ENCODE measurements at places on chromosomes 16 and 17. TPM values are rescaled to one million over a fixed set of nuclear protein-coding genes. Genes with fewer than 3 reads are reported as not detected.

DNA sequence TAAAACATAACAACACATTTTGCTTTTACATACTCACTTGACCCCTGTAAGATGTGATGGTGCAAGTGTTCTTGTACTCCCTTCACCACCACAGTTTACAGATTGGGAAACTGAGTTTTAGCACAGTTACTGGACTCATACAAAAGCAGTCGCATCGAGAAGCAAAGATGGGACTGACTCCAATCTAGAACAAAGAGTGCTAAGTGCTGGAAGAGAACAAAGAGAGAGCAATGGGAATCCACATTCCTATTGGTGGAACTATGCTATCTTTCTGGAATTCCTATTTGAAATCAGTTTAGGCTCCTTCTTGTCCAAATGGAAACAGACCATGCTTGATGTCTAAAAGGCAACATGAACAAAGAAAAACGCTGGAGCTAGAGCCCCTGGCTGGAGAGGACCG, 9.1 kb downstream of the TOM1L2 start:
- no peaks in the 10 kb centered on the region for H3K36me3 ChIP-seq
- DNase-seq, result no peak
- H3K4me1 ChIP-seq, result peaks cover 34% of the 10 kb centered on the region
- no peaks in the 10 kb centered on the region for H3K27me3 ChIP-seq

DNA sequence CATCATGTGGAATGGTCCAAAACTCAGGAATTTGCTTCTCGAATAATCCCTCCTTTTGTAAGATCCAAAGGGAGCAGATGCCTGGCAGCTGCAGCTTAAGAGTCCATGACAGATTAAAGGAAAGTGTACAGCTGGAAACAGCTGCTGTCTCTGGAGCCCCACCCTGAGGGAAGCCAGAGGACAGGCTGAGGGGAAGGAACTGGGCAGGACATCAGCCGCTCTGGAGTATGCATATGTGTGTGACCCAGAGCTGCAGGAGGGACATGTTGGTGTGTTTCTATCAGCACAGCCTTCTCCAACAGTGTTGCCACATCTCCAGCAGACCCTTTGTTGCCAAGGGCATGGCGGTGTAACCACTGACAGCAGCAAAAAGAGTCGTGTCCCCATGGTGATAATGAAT, 46.2 kb downstream of the CYB561 start:
- no peak overlapping the region for H3K27ac ChIP-seq
- no peaks in the 10 kb centered on the region for H3K27me3 ChIP-seq
- H3K4me1 ChIP-seq, result no peaks in the 10 kb centered on the region
- H3K36me3 ChIP-seq, result peaks cover 2% of the 10 kb centered on the region
- no peak for DNase-seq

GRCh38 chr16:9366048-9366969, 274.9 kb downstream of the HAPSTR1 start:
- no peak for DNase-seq
- peaks cover 3% of the 10 kb centered on the region for H3K27me3 ChIP-seq
- H3K36me3 ChIP-seq, result no peaks in the 10 kb centered on the region
- H3K4me1 ChIP-seq, result no peaks in the 10 kb centered on the region

CEP295NL gene
- 2.1 TPM for total RNA-seq

GRCh38 chr16:794853-795466, 5.6 kb downstream of the GNG13 start:
- no peak overlapping the region for H3K4me3 ChIP-seq
- H3K36me3 ChIP-seq, result peaks cover 9% of the 10 kb centered on the region
- no peaks in the 10 kb centered on the region for H3K4me1 ChIP-seq
- no peak overlapping the region for H3K27ac ChIP-seq
- no peak for DNase-seq
- H3K27me3 ChIP-seq, result no peaks in the 10 kb centered on the region

DNA sequence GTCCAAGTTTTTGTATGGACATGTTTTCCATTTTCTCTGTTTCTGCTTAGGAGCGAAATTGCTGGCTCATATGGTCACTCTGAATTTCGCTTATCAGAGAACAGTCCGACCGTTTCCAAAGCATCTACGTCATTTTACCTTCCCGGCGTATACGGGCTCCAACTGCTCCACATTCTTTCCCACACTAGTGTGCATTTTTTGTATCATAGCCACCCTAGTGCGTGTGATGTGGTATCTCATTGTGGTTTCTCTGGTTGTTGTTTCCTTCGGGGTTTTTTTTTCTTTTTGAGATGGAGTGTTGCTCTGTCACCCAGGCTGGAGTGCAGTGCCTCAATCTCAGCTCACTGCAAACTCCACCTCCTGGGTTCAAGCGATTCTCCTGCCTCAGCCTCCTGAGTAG, 31.0 kb upstream of the BHLHA9 start:
- H3K4me3 ChIP-seq, result no peak overlapping the region
- peaks cover 47% of the 10 kb centered on the region for H3K27me3 ChIP-seq
- peaks cover 10% of the 10 kb centered on the region for H3K4me1 ChIP-seq
- no peaks in the 10 kb centered on the region for H3K36me3 ChIP-seq
- no peak overlapping the region for H3K27ac ChIP-seq

KCTD13 gene
- total RNA-seq, result 79.1 TPM

FADS6 gene
- total RNA-seq, result not detected
